Progenitor cell of endocrine pancreas (in vitro differentiated cells): ENCODE measurements at places on chromosomes 4 and X. TPM values are rescaled to one million over a fixed set of nuclear protein-coding genes. Genes with fewer than 3 reads are reported as not detected.
A peak's percentile ranks its signal among the peaks of the same experiment; 100 is the strongest.

Gene PNMA6F
- not detected in 2 replicates for total RNA-seq

Gene ARX
- total RNA-seq: 4.5 and 5.8 TPM in 2 replicates

Gene NLGN4X
- total RNA-seq: 43.4 and 45.0 TPM in 2 replicates

GRCh38 chr4:8553216-8553615 is 27.0 kb upstream of the GPR78 start:
- DNase-seq: no peak

GRCh38 chrX:45372151-45372550 is 171.5 kb upstream of the DIPK2B start:
- DNase-seq: no peak

DNA sequence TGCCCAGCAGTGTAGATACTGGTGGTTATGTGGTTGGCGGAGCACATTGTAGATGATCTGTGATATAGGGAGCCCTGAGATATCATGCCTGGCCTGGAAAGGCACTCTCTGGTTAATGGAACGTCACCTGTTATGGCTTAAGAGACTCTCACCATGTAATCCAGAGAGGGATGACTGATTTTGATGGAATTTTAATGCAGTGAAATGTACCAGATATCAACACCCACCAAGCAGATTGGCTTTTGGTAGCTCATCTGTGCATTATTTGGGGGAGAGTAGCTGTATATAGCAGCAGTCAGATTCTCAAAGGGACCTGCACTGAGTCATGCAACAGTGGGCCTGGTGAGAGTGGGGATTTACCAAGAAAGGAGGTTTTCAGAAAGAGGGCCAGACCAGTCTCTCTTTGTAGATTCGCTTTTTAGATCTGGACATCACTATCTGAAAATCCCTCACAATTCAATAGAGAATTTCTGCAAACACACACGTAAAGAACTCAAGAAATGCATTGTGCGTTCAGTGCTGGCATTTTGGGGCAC is 17.3 kb downstream of the TSC22D3 start:
- DNase-seq: no peak

GRCh38 chr4:47737326-47737725 is 100.5 kb downstream of the CORIN start:
- no peak for DNase-seq

DNA sequence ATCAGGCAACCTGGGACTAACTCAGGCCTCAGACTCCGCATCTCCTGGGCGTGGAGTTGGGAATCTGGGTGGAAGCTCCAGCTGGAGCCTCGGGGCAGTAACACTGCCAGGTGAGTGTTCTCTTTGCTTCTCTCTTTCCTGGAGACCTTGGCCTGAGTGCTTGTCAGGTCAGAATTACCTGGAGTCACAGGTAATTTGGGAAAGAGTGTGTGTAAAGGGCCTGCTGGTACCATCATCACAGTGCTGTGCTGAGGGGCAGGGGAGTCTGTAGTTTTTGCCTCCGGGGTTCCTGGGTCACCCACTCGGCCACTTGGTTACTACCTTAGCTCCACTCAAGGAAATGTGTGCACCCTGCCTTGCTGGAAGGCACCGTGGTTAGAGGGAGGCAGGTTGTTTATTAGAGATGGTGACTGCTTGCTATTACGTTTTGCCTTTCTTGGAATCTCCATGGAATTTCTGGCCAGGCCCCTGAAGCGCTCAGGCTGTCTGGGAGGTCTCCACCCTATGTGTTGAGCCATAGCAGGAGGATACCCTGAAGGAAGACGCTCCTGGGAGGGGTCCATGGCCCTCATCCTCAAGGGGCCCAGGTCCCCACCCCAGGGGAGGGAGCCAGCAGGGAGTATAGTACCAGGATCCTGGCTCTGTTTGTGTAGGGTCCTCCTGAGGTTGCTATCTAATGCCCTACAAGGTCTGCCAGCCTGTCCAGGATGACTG is 2.9 kb downstream of the GPR78 start:
- no peak for DNase-seq

DNA sequence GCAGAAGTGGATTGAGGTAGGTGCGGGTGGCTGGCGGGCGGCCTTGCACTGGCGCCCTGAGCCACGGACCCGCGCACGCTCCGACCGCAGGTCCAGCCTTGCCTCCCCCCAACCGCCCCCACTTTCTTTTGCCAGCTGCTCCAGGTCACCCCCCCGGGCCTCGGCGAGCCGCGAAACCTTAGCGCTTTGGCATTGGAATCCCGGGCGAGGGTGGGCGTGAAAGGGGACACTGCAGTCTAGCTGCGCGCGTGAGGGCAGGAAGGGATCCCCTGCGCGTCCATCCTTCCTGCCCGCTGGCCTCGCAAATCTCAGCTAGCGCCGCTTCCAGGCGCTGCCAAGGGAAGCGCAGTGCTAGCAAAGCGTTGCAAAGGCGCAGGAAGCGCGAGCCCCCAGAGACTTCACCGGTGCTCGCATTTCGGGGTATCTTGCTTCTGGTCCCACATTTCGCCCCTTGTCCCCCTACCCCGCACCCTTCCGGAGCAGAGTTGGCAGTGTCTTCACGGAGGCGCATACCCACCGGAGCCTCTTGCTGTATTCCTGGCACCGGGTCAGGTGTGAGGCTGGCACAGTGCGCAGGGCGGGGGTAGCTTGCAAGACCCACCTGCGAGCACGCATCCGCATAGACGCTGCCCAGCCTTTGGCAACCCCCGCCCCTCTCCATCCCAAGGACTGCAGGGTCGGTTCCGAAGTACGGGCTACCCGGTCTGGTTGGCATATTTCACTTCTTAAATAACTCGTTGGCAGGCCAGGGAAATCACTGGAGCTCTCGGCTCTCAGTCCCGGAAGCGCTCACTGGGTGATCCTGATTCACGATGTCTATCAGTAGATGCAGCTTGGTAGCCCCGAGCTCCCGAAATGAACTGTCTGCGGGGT is 104.4 kb downstream of the UCHL1 start:
- DNase-seq: peak; percentile 25

- no peak for DNase-seq
Observed at GRCh38 chrX:123447506-123447905, 263.4 kb downstream of the GRIA3 start.

DNA sequence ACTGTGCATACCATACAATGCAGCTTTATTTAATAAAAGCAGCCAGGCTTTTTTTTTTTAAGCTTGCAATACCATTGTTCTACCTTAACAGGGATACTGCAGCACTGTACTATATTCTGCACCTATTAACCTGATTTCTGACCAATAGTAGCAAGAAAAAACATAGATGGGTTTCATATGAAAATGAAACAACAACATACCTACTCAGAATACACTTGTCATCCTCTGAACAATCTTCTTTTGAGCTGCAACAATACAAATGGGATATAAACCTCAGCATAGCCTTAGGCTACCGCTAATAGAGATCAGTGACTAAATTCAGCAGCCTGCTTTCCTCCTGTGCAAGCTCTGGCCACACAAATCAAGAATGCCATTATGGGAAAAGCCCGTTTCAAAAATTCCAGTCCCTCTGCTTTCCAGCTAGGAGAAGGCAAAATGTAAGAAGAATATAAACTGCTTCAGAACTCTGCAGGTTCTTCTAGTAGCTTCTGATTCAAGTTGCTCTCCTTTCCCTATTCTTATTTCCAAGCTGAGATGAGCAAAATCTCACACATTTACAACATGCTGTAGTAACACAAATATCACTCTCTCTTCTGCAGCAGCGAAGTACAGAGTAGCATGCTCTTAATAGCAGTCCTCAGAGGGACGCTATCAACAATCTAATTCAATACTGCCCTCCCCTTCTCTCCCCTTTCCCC is 143.4 kb downstream of the KLHL13 start:
- DNase-seq: no peak

GRCh38 chrX:7635604-7636003 is 207.4 kb upstream of the VCX start:
- no peak for DNase-seq

DNA sequence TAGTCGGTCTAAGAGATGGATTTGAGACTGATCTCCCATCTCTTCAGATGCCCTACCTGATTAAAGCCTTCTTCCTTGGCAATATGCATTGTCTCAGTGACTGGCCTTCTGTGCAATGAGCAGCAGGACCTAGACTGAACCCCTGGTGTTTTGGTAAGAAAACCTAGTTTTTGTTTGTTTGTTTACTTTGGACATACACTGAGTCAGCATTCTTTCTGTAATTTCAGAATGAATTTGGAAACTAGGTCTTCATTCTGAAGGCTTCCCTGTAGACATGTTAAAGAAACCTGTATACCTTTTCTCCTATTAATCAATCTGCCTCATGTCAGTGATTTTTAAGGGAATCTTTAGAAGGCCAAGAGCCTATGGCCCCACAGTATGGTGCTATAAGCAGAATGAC is 597.5 kb upstream of the HTR2C start:
- DNase-seq: no peak

DNA sequence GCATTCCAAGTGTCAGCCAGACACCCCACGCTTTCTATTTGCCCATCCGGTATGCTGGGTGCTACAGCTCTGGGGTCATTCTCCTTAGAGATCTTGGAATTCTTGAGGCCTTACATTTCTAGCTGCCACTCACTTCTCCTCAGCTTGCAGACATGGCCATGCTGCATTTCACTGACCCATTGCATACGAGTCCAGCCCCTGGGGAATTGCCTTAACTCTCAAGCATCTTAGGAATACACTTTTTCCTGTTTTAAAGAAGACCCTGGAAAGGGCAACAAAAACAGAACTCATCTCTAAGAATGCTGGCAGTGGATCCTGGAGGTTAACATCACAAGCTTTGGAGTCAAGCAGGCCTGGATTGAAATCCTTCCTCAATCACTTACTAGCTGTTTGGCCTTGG is 122.0 kb upstream of the LNX1 start:
- DNase-seq: no peak

- no peak for DNase-seq
Observed at GRCh38 chr4:122914292-122914904, 8.0 kb downstream of the NUDT6 start.
